ENCODE measurements at places on chromosomes 4 and X.

DNA sequence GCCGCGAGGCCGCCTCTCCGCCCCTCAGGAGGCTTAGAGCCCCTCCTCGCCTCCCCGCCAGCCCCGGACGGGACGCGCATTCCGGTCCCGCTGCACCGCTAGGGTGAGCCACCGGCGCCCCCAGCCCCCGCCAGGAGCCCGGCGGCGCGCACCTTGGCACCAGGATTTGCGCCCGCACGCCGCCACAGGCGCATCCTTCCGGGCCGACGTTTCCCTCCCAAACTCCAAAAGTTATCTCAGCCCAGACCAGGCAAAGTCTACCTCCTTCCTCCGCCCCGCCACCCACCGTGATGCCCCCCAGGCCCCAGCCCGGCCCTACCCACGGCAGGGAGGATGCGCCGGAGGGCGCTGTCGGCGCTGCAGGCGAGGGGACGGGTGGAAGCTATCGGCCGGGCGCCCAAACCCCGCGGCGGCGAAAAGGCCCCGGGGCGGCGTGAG is 538 bp downstream of the SCML2 start:
- no peak for DNase-seq

DNA sequence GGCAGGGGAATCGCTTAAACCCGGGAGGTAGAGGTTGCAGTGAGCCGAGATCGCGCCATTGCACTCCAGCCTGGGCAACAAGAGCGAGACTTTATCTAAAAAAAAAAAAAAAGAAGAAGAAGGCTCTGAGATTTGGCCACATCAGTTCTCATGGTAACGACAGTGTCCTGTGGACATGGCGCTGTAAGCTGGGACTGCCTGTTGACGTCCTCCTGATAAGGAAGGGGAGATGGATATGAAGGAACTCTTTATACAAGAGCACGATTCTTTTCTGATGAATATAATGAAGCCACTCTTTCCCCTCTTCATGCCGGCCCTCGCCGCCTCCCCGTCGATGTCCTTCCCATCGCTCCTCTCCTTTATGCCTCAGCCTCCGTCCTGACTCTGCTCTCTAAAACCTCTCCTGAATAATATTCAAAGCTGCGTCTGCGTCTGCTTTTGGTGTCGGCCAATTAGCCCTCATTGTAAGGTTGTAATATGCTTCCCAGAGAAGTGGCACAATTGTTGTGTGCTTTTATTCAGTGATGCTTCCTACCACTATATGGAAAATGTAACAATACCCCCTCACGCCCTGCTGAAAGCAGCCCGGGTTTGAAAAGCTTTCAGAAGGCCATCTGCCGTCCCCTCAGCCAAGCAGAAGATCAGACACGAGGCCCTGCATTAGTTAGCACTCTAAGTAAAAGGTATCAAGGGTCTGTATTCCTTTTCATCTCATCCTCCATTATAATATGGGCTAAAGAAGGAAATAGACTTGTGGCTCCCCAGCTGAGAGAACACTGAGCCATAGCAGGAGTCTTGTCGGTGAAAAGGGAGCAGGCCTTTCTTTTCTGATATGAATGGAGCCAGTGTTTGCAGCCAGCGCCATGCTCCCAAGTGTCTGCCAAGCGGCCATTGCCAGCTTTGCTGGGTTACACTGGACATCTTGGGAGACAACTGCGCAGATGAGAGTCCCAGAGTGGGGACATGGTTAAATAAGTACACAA is 22.1 kb upstream of the SCOC start:
- no peak for DNase-seq

DNA sequence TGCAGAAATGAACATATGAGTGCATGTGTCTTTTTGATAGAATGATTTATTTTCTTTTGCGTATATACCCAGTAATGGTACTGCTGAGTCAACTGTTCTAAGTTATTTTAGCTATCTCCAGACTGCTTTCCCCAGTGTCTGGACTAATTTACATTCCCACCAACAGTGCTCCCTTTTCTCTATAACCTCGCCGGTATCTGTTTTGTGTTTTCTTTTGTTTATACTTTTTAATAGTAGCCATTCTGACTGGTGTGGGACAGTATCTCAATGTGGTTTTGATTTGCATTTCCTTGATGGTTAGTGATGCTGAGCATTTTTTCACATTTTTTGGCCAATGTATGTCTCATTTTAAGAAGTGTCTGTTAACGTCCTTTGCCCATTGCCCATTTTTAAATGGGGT is 218.6 kb upstream of the KCNIP4 start:
- DNase-seq, result no peak

DNA sequence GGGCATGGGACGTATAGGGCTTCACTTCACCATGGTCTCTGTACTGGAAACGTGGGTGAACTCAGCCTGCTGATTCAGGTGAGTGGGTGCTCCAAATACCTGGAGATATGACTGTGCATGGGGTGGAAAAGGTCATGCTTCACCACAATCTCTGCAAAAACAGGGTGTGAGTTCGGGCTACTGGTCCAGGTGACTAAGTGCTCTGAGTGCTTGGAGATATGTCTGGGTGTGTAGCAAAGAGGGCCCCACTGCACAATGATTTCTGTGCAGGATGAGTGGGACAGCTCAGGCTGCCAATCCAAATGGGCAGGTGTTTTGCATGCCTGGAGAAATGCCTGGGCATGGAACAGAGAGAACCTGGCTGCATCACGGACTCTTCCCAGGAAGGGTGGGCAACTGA is 11.2 kb upstream of the CPXCR1 start:
- DNase-seq, result no peak

DNA sequence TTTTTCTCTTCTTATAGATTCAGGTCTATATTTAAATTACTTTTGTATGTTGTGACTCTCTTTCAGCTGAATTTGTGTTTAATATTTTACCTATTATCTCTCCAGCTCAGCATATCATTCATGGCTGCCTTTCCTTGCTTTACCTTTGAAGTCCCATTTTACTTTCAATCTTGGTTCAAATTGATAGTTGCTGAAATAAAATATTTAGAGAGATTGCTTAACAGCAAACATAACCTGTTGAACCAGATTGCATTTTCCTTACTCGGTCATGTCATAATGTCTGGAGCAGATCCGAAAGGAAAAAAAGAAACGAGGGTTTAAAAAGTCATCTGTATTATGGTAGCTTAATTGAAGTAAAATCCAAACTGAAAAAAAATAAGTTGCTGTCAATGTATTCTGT is 94.1 kb downstream of the IL1RAPL2 start:
- DNase-seq, result no peak

DNA sequence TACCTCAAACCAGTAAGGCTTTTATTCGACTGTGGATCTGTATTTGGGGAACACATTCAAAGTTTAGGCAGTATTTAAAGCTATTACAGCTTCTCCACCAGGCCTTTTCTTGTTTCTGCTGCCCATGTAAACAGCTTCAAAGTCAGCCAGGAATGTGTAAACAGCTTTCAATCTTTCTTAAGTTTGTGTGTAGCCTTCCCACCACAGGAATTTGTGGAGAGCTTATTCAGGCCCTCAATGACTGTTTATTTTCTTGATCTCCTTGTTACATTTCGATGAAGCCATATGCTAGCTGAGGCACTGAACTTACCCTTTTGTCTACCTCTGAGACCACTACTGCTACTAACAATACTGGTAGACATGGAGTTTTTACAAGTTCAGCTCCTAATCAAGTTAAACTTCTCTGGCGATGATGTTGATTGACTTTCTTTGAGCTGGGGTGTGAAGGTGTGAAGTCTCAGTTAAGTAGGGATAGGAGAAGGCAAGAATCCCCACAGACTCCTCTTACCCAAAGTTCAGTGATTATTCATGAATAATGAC is 72.6 kb downstream of the NWD2 start:
- no peak for DNase-seq

DNA sequence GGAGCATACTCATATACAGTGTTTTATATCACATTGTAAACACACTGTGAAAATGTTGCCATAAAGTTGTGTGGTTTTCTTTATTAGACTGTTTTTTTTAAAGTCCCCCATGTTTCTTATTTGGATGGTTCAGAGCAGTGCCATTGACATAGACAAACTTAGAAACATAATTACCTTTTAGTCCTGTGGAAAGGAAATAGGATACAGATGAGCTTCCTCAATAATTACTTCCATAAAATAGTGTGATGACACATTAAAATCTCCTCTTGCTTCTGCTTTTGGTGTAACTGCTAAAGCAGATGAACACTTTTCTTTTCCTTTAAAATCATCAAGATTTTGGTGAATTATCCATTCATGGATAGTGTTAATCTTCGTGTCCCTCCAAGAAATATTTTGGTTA is 52.9 kb upstream of the LIMCH1 start:
- DNase-seq, result no peak

DNA sequence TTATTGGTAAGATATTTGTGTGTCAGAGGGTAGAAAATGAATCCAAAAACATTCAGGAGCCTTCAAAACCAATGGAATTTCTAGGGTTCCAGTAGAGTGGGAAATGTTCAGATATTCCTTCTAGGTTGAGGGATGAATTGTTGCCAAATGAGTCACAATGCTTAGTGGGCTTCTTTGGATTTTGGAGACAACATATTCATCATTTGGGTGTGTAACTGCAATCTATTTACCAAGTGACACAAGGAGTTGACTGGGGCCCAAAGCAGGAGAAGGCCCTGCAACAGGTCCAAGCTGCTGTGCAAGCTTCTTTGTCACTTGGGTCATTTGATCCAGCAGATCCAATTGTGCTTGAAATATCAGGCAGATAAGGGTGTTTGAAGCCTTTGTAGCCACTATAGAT is 551.5 kb upstream of the PITX2 start:
- DNase-seq, result no peak

DNA sequence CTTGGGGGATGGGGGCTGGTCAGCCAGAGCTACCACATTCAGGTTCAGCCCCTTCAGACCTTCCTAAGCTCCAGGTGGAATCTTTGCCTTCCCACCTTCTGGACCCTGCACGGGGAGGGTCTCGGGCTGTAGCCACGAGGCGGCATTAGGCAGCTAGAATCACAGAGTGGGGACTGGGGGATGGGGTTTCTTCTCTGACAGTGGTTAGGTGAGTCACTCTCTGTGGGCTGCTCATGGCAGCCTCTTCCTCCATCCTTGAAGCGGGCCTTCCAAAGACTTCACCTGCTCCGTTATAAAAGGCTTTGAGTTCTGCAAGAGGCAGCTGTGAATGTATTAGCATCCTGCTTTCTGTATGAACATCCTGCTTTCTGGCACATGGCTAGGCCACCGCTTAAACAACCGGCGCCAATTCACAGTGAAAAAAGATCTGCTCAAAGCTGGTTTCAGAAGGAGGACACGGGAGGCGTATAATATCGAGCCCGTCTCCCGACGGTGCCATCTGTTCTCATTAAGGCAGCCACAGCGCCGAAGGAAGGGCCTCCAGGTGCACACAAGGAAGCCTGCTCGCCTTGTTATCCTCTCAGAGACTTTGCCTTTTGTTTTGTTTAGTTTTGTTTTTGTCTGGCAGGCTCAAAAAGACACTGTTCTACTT is 74.3 kb upstream of the IGFBP7 start:
- DNase-seq, result no peak

DNA sequence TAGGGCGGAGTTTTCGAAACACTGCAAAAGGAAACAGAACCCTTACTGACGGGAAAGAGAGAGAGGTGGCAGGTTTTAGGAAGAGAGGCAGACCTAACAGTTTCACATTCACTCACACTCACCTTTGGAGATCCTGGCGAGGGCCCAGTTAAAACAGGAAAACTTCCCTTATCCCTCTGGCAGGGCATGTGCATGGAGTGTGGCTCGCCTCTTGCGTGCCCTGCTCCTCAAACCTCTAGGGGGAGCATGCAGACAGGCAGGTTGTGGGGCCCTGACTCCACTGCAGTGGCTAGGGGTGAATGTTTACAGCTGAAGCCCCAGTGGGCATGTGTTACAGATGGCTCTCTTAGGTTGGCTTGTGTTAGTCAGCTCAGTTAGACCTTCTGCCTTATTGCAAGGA is 451.5 kb downstream of the UBE2NL start:
- DNase-seq, result no peak

DNA sequence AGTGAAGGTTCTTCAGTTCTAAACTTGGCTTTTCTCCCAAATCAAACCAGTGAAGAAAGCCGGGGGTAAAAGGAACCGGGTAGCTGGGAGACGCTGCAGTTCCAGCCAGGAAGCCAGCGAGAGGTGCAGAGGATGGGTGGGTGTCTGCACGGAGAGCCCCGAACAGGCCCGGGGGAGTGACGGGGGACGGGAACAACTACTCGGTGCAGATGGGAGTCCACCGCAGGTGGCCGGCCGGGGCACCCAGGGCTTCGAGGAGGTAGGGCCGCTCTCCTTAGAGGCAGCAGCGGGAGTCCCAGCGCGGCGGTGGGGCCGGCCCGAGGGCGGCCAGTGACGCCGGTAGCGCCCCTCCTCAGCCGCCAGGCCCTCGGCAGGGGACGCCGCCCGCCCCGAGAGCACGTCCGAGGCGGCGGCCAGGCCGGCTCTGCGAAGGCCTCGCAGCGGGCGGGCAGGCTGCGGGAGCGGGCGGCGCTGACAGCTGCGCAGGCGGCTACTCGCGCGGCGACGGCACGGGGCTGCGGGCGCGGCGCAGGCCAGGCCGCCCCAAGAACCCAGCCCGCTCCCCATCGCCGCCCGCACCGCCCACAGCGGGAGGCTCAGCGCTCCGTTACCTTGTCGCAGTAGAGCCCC is 449 bp downstream of the FBXL5 start:
- peak; percentile 2 for DNase-seq

DNA sequence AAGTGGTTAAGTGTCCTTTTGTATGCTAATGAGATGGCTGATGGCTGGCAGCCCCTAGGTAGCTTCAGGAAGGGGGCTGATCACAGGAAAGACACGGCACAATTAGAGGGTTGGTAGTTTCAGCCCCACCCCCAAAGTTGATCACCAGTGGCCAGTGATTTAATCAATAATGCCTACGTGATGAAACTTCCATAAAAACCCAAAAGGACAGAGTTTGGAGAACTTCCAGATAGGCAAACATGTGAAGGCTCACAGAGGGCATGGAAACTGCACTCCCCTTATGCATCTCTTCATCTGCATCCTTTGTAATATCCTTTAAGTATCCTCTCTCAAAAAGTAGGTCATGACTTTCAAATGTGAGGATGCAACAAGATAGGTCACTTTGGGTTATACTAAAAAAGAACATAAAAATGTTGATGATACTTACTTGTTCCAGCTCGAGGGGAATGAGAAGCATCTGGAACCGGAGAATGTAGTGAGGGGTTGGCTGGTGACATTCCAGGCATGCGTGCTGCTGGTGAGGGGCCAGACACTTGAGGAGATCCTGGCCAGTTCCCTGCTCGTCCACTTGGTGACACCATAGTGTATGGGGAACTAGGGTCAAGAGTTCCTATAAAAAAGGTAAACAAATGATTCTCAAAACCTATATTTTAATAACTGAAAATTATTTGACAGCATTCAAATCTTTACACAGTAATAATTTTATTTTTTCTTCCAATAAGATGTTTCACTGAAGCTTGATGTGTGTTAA is 16.7 kb upstream of the CXorf38 start:
- no peak for DNase-seq

GRCh38 chr4:114366368-114366767 is 232.2 kb upstream of the UGT8 start:
- no peak for DNase-seq

DNA sequence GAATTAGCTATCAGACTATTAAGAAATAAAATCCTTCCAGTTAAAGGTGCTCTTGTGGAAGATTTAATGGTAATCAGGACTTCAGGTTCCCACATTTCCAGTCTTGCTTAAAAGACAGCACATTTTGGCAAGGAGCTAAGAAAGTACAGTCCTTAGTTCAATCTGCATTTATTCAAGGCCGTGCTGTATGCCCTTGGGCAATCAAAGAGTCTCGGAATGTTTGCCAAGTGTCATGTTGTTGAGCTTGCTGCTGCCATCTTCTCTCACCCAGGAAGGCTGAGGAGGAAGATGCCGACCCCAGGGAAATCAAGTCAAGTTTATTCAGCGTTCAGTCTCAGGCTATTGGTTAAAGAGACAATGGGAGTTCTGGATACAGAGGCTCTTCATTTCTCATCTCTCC is 388.1 kb upstream of the IGFBP7 start:
- no peak for DNase-seq

- DNase-seq, result no peak
These were observed 138.0 kb downstream of the RBMX2 start for GRCh38 chrX:130539721-130540321.
